ENCODE measurements at places on chromosomes 1 and 21.

GRCh38 chr1:216193839-216194443 lies 229.3 kb downstream of the USH2A start:
- no peak for DNase-seq

- peak; percentile 65 for DNase-seq
These were observed 15.6 kb downstream of the TPM3 start for GRCh38 chr1:154176337-154176736.

DNA sequence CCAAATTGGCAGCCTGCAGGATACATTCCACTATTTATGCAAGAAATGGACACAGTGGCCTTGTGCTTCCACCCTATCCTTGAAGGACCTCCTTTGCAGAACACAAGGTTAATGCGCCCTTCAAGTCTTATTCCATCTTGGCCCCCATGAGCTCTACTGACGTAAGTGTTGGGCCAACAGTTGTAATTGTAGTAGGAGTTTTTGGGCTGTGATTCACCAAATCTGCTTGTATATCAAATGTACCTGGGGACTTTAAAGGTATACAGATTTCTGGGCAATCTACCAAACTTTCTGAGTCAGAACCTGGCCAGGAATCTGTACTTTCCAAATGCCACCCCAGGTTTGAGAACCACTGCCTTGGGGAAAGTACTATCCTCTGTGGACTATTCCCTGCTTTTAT lies 100.9 kb upstream of the MARK1 start:
- DNase-seq: no peak

GRCh38 chr1:61284936-61285335 lies 202.6 kb downstream of the NFIA start:
- no peak for DNase-seq

GRCh38 chr1:110051262-110051648 lies 16.8 kb downstream of the STRIP1 start:
- no peak for DNase-seq

DNA sequence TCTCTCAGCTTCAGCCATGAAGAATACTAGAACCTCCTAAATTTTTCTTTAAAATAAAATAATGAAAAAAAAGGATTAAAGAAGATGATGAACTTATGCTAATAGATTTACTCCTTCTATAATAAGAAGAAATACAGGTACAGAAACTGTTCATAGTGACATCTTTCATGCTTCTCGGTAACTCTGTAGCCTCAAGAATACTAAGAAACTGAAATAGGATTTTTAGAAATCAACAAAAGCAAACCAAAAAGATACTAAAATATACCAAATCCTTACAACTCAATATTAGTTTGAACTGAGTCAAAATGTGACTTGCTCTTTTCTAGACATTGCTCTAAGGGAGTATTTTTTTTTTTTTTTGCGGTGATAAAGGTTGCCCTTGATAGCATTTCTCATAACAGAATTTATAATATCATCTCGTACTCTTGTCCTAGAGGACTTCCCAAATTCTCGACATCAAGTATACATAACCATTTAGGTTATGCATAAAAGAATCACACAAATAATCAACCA lies 42.8 kb downstream of the ZZZ3 start:
- DNase-seq: no peak

DNA sequence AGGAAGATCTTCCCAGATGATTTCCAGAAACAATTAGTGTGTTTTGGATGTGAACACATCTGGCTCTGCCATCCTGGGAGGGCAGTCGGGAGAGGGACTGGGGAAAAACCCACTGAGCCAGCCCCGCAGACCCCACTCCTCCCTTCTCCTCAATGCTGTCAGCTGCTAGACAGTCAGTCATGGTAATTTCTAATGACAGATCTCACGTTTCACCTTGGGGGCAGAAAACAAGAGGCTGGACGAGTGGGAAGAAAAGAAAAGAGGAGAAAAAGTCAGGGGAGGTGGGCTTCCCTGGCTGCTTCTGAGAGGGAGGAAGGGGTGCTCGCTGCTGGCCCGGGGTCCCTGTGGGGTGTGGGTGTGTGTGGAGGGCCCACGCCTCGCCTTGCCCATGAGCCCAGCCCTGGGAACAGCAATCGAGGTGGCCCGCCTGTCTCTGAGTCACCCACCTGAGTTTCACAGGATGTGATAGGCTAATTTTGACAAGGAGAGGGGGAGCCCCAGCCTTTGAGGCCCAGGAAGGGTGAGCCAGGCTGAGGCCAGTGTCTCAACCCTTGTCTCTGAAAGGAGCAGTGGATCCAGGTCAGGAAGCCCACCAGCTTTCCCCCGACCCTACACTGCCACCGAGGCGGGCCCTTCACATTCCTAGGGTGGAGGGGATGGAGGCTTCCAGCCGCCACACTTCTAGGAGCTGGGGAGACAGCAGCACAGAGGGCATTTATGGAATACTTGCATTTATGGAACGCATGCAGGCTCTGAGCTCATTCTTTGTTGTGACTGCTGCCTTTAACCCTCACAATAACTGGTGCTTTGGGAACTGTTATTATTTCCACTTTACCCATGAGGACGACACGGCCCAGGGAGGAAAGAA lies 49.1 kb upstream of the IFNLR1 start:
- no peak for DNase-seq

- no peak for DNase-seq
These were observed 67.8 kb upstream of the VTCN1 start for GRCh38 chr1:117278531-117278930.
